ENCODE measurements at places on chromosomes 12 and 14.
A peak's percentile ranks its signal among the peaks of the same experiment; 100 is the strongest.

- DNase-seq = no peak
These were observed 86.1 kb upstream of the ARHGAP5 start for GRCh38 chr14:31990926-31991572.

DNA sequence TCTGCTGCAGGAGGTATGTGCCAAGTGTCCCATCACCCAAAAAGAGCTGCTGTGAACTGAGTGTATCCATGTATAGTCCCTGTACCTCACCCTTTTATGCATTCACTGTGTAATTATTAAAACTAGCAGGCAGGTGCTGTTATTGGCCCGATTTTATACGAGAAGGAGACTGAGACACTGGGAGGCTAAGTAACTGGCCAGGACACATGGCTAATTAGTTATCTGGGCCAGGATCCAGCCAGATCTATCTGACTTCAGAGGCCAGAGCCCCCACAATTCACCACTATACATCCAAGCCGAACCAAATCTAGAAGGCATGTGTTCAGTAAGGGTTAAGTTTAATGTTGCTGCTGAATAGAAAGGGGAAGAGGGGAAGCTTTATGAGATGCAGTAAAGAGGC lies 73.4 kb downstream of the FRMD6 start:
- no peak for DNase-seq

GRCh38 chr14:83706231-83706954 lies 1823.6 kb upstream of the FLRT2 start:
- no peak for DNase-seq

DNA sequence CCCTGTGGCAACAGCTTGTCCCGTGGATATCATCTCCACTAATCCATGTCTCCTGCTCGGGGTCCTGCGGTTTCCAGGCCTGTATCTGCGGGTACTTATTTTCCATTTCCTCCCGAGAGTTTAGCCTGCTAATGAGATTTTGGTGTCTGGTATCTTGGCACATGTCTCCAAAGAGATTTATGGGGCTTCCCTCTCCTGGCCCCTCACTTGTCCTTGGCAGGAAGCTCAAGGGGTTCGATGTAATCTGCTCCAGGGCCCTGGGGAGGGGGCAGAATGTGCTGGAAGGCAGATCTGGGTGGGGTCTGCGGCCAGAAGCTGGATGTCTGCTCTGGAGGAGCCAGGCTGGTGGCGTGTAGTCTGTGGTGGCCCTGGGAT lies 85.7 kb downstream of the KIF26A start:
- peak; percentile 42 for DNase-seq

DNA sequence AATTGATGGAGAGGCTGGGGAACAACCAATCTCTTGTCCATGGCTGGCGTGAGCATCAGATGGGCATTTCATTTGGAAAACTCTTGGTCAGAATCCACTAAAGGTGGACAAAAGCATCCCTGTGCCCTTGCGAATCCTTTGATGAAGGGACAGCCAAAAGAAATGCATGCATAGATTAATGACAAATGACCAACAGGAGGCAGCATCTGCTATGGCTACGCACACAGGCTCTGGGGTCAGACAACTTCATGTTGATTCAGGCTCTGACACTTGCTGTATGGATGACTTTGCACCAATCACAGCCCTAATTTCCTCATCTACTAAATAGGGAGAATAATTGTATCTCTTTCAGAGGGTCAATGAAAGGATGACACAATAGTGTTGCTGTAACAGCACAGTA lies 117.5 kb downstream of the ASCL4 start:
- DNase-seq = no peak

GRCh38 chr14:52286661-52287649 lies 19.5 kb downstream of the PTGDR start:
- no peak for DNase-seq

GRCh38 chr12:65308601-65309071 lies 30.2 kb downstream of the MSRB3 start:
- no peak for DNase-seq

- DNase-seq = no peak
These were observed 60.0 kb downstream of the DCAF5 start for GRCh38 chr14:69092840-69093422.

GRCh38 chr12:24522736-24523135 lies 426.2 kb downstream of the BCAT1 start:
- no peak for DNase-seq

GRCh38 chr12:38555620-38556591 lies 239.3 kb downstream of the ALG10B start:
- no peak for DNase-seq

- no peak for DNase-seq
These were observed 60.5 kb downstream of the FBXW8 start for GRCh38 chr12:116971222-116971621.

- DNase-seq = no peak
These were observed 23.1 kb downstream of the SPIC start for GRCh38 chr12:101498252-101498651.

GRCh38 chr14:37673439-37673838 lies 78.0 kb downstream of the TTC6 start:
- no peak for DNase-seq

DNA sequence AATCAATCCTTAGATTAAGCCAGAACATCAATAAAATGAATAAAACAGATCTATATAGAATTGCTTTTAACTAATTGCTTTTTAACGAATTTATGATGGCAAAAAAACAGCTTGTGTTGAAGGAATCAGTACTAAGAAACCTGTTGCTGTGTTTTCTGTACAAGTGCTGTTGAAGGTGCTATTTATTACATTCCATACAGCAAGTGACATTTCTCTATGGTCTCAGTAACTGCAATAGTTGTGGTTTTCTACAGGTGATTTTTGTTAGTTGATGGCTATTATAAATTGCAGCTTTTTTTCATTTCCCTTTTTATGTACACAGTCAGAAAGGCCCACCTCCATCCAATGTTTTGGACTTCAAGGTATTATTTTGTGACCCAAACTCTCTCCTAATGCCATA lies 56.6 kb downstream of the SLC2A13 start:
- no peak for DNase-seq

- no peak for DNase-seq
These were observed 305.5 kb downstream of the AEBP2 start for GRCh38 chr12:19744705-19745218.

GRCh38 chr12:57611108-57611826 lies at the start of gene ARHGEF25:
ARHGEF25 (plus strand) TSS chr12:57611435; CDS start chr12:57611895, 460 bp downstream.
- peak; percentile 26 for DNase-seq

- no peak for DNase-seq
These were observed 13.7 kb downstream of the P2RX4 start for GRCh38 chr12:121223292-121224285.

DNA sequence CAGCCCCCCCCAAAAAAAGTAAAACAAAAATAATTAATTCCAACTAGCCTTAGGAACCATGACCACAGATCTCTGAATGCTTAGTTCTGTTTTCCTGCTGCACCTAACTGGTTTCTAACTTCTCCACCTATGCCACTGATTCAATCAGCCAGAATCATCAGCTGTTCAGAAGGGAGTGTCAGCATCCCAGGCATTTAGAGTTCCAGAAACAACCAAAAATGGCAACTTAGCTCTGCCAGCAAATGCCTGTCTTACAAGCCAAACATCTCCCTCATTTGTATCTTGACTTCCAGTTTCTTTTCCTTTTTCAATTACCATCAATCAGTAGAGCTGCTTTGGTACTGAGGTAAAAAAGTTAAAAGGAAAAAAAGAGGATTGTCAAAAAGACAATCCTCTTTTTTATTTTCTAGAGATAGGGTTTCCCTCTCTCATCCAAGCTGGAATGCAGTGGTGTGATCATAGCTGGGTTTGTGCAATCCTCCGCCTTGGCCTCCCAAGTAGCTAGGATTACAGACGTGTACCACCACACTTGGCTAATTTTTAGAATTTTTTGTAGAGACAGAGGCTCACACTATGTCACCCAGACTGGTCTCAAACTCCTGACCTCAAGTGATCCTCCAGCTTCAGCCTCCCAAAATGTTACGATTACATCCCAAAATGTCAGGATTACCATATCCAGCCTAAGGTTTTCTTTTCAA lies 45.2 kb upstream of the ISM2 start:
- DNase-seq = no peak

GRCh38 chr14:23120541-23121251 lies 1.6 kb upstream of the CEBPE start:
- DNase-seq = peak; percentile 66

DNA sequence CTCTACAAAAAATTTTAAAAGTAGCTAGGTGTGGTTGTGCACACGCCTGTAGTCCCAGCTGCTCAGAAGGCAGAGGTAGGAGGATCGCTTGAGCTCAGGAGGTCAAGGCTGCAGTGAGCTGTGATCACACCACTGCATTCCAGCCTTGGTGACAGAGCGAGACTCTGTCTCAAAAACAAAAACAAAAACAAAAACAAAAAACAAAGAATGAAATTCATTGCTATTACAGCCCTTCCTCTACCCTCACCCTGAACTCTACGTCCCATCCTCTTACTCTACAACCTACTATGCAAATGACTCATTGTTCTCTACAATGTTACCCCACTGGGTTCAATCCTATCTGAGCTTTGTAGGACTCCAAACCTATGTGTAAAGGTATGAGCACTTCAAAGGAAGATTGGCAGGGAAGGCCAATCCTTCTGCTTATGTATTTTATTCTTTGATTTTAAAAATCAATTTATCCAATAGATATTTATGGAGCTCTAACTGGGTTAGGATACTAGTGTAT lies 39.3 kb downstream of the NINJ2 start:
- no peak for DNase-seq

- no peak for DNase-seq
These were observed 3.5 kb downstream of the TGM1 start for GRCh38 chr14:24259282-24260025.

GRCh38 chr12:108629151-108629550 lies 4.5 kb downstream of the SELPLG start:
- DNase-seq = no peak

DNA sequence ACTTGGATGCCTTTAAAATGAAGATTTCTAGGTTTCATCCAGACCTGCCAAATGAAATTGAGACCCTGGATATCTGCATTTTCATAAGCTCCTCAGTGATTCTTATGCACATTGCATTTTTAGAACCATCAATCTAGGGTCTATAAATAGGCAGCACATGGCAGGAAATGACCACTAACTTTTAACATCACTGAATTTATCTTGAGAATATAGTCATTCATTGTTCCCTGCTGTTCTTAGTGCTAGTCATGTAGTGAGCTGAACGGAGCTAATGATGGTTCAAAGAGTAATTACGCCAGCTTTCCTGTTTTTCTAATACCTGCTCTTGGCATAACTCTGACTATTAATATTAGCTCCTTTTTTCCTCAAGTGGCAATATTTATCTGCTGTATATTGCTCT lies 91.6 kb downstream of the TPH2 start:
- no peak for DNase-seq

DNA sequence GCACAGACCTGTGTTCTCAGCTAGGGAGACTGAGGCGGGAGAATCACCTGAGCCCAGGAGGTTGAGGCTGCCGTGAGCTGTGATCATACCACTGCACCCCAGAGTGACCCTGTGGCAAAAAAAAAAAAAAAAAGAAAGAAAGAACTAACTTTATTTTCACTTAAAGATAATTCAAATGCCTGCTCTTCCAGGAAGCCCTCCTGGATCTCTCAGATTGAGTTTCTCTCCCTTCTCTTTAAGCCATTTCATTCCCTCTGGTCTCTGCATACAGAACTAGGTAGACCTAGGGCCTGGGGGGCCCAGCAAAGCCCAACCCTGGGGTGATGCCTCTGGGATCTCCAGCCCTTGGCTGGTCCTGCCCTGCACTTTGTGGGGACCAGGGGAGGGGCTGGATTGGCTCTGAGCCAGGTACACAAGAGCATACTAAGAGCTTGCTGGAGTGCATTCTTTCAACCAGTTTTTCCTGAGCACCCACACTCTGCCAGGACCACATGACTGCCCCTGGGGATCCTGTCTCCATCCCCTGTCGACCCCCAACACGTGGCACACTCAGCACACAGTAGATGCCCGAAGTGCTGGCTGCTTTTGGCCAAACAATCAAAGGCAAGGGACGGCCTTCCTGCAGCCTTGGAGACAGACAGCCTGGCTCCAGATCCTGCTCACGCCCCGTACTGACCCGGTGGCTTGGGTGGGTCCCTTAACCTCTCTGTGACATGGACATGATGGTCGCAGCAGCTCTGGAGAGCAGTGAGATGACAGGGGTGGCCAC lies 52.7 kb downstream of the CYP46A1 start:
- no peak for DNase-seq

GRCh38 chr14:63578300-63578699 lies 35.1 kb upstream of the PPP2R5E start:
- DNase-seq = no peak

GRCh38 chr12:1842183-1842904 lies 22.0 kb downstream of the LRTM2 start:
- DNase-seq = no peak

DNA sequence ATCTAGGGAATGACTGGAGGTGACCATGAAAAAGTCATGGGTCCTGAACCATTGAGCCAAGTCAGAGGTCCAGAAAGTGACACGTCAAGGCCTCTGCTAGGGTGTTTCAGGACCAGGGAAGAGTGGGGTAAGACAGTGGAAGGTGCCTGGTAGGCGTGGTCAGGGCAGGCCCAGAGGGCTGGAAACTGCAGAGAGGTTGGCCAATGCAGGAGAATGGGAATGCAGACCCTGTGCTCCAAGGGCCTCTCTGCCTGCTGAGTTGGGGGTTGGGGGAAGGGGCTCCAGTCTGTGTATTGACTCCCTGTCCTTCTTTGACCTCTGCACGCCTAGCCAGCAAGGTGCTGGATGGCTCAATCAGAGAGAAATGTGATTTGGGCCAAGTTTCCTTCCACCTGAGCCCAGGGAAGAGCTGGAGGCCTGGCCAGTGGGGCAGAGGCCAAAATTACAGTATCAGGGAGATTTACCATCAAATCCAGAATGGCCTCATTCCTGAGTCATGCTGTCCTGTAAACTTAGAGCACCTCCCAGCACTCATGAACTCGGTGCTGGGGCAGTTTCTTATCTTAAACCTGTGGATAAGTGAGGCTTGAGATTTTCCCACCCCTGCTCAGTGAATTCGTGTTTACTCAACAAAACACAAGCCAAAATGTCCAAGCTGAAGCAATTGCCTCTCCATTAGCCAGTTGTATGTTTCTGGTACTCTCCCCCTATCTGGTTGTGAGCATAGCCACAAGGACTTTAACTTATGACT lies 24.4 kb downstream of the IRF2BPL start:
- DNase-seq = no peak

- no peak for DNase-seq
These were observed 174.0 kb downstream of the SLC2A13 start for GRCh38 chr12:39931857-39932256.

- no peak for DNase-seq
These were observed 120.7 kb downstream of the HECTD4 start for GRCh38 chr12:112261559-112261958.
